ENCODE measurements at places on chromosomes 4 and X.

GRCh38 chr4:172157946-172158345 lies 344.7 kb downstream of the GALNTL6 start:
- no peak for DNase-seq

GRCh38 chr4:77593993-77594392 lies 11.6 kb upstream of the CXCL13 start:
- DNase-seq: no peak

DNA sequence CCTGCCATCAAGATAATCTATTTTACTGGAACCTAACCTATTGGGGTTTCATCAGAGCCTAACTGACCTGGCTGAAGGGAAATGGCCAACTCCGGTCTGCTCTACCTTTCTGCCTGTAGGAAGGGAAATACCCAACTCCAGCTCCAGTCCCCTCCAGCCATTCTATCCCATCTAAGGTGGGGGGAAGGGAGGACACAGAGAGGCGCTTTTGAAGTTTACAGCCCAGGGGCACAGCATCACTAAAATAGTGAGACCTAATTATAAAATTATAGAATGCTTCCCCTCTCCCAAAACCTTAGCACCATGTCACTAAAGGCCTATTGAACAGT lies 27.8 kb upstream of the ACSL4 start:
- no peak for DNase-seq

DNA sequence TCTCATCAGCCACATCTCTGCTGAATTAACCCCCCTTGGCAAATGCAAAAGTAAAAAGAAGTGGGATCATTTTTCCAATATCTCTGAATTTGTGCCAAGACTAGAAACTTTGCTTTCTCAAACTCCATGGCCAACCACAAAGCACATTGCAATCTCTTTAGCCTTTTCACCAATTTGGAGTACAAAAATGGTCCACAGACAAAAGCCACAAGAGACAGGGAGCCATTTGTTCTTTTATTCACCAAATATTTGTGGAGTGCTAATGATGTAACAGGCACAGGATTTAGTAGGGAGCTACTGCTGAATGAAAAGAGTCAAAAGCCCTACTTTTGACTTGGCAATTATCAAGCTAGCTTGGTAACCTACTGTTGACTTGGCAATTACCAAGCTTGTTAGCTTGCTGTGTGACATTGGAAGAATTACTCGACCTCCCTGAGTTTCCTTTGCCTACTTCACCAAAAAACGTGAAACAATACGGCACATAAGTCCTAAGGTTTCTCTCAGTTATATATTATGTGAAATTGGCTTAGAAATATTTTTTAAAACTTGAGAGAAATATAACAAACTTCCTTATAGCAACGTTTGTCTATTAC lies 97.1 kb upstream of the KLF3 start:
- DNase-seq: no peak

DNA sequence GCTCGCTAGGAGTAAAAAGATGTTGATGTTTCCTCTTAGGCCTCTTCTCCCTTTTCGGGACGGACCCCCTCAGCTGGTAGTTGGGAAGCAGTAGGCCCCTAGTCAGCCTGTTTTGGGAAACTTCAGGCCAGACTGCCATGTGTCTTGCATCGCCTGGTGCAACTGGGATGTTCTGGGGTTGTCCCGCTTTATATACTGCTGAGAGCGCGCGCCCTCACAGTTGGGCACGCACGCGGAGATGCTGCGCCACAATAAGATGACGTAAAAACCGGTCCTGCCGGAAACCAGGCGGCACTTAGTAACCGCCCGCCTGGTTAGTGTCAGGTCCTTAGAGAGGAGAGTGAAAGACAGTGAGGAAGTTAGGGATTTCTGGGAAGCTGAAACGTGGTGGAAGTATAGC lies 231.3 kb upstream of the CT83 start:
- no peak for DNase-seq

- DNase-seq: no peak
Observed at GRCh38 chrX:131322651-131323050, 33.5 kb upstream of the IGSF1 start.

DNA sequence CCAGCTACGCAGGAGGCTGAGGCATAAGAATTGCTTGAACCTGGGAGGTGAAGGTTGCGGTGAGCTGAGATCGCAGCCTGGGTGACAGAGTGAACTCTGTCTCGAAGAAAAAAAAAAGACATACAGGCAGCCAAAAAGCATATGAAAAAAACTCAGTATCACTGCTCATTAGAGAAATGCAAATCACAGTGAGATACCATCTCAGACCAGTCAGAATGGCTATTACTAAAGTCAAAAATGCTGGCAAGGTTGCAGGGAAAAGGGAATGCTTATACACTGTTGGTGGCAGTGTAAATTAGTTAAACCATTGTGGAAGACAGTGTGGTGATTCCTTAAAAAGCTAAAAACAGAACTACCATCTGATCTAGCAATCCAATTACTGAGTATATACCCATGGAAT lies 123.1 kb downstream of the CHIC2 start:
- DNase-seq: no peak

- no peak for DNase-seq
Observed at GRCh38 chr4:66108898-66109297, 438.6 kb upstream of the EPHA5 start.

DNA sequence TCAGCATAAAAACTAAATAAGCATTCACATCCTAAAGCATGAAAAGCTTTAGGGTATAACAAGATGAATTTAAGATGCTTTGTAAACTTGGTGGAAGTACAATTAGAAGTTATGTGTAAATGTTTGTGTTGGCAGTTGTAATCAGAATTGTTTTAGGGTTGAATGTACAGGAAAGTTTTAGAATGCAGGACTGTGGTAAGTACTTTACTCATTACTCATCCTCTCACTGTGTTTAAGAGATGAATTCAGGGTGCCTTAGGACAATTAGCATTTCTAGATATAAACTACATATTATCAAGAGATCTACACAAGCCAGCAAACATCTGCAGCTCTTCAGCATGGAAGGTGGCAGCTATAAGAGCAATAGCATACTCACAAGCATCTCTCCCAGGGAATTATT lies 77.5 kb upstream of the ELOVL6 start:
- no peak for DNase-seq

DNA sequence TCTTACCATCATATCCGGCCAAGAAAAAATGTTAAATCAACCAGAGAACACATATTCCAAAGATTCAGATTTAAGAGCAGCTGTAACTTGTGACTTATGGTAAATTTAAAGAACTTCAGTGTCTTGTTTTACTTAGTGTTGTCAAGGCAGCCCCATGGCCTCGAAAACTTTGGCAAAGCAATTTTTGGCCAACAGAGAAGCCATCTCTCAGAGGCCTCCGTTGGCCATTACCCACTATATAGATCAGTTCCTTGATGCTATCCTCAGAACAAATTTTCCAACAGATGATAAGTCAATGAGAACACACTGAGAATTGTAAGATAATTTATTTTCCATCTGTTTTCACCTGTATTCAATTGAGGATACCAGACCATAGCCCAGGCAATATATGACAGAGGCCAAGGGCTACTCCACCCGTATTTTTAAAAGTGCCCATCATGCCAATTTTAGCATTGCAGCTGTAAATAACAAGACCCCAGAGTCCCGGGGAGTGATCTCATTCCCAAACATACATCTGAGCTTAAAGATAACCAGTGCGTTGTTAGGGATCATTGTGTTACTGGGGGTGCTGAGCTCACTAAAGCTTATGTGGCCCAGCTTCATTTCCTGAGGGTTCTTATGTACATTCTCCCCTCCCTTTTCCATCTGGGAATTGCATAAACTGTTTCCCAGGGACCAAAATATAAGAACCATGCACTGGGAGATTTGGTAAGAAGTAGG lies 50.0 kb upstream of the PDHA1 start:
- no peak for DNase-seq

DNA sequence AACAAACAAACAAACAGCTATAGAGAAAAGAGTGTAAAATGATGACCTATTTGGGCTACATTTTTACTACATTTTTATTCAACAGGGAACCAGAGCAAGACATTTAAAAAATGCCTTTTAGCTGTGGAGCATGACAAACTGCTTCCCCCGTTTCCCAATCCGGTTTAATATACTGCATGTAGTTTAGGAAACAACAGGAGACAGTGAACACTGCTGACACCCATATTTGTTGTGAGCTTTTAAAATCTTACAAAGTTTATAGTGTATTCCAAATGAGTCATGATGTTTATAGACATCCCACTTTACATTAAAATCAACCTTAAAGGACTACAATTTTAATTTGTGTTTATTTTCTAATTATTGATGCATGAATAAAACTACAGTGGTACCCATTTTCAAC lies 1238.3 kb downstream of the TECRL start:
- no peak for DNase-seq

DNA sequence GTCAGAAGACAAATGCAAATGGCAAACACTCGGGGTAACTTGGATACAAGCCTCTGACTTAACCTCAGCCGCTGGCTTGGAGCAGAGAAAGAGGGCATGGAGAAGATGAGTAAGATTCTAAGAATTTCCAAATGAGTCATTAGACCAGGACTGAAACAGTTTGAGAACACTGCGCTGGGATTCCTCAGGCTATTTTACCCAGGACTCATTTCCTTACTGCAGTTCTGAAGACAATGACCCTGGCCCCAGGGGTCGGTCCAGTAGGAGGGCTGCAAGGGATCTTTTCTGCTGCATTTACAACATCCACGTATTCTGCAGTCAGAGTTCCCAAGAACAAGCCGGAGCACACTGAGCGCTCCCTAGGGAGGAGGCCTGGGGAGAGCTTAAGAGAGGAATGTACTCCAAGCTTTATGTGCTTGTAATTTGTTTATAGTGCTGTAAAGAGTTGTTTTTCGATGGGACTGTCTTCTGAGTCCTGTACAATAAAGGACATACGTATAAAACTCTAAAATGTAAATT lies 27.3 kb upstream of the SORBS2 start:
- DNase-seq: no peak

GRCh38 chr4:36414248-36414647 lies 132.8 kb downstream of the DTHD1 start:
- DNase-seq: peak; percentile 7

DNA sequence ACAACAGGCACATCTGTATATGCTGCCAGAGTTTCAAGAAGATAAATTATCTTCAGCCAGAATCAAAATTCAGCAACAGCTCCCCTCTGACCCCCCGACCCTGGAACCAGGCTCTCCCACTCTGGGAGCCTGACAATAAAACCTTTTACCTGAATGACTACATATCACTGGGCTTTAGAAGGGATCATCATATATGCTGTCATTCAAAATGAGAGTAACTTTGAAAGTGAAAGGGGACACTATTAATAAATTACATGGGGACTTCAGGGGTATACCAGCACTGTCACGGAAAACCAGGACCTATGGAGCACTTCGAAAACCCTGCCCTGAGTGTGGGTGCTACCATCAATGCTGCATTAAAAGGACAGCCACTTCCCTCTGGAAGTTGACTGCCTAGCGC lies 26.2 kb downstream of the TSPAN5 start:
- no peak for DNase-seq

DNA sequence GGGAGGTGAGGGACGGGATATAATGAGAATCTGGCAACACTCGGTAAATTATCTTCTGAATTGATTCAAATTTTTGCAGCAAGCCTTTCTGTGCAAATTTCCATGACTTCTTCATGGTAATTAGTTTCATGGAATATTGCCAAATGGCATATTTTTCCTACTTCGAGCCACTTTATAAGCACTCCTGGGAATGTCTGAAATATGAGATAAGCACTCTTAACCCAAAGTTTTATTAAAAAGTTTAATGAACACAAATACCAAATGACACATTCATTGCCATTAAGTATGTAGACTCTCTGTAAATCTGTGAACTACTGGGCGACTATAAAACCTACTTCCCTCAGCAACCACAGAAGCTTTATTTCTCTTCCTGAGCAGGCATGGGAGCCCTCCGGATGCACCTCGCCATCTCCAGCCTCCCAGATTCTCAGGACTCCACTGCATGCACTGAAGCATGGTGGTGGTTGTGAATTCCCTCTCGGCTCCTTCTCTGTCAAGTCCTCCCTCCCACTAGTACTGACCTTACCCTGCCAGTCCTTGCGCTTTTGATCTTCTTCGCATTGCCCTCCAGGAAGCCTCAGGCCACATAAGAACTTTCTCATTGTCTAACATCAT lies 154.4 kb upstream of the RPL34 start:
- DNase-seq: no peak

GRCh38 chr4:138898282-138898681 lies 117.3 kb upstream of the NOCT start:
- DNase-seq: peak; percentile 41

- no peak for DNase-seq
Observed at GRCh38 chr4:2417226-2417764, 1.1 kb downstream of the ZFYVE28 start.

DNA sequence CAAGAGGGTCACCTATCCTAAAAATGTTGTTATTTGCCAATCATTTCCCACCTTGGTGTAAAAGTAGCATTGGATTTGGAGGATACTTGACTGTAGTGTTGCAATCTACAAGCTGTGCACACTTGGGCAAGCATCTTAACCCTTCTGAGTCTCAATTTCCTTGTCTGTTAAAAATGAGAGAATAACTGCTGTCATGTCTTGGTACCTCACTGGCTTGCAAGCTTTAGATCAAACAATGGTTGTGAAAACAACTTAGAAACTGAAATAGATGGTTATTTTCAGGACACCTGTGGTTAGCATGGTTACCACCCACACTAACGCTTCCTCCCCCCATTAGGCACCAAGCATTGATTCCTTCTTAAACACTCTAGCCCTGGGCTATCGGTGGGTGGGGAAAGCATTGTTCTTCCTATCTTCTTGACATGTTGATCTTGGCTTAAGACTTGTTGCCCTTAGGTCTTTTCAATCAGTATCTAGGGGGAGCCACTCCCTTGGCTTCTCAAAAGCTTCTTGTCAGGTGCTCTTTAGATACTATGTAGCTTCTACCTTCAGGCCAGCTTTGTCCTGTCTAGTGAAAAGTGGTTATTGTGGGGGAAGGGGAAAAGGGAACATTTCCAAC lies 10.6 kb upstream of the AMOT start:
- no peak for DNase-seq

GRCh38 chr4:140213749-140214148 lies 59.8 kb upstream of the MAML3 start:
- no peak for DNase-seq

DNA sequence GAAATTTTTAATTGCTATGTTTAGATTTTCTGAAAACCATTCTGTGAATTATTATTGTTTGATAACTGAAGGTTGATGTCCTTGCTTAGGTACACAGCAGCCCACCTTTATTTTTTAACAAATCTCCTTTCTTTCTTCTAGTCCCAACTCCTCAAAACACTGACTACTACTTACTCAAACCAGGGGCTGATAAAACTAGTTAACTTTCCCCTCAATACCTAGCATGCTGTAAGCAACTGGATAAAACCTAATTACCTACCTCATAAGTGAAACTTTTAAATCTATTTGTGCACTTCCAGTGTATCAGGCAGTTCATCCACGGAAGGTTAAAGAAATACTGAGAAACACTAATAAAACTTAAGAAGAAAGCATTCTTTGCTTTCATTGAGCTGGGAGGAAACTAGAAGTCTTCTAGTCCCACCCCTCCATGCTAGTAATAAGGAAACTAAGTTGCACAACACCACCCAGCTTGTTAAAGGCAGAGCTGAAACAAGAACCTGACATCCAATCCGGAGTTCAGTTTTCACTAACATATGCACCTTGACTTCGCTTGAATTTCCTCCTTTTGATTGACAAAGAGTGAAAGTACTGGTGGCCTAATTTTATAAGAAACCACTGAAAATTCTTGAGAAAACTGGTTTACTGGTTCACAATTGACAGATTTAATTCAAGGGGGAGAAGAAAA lies 180.2 kb upstream of the TET2 start:
- no peak for DNase-seq

- peak; percentile 2 for DNase-seq
Observed at GRCh38 chr4:53490965-53491622, 100.2 kb downstream of the LNX1 start.

GRCh38 chr4:26204911-26205370 lies 115.9 kb upstream of the RBPJ start:
- no peak for DNase-seq
